ENCODE measurements at places on chromosomes 7 and 10.
A peak's percentile ranks its signal among the peaks of the same experiment; 100 is the strongest.

DNA sequence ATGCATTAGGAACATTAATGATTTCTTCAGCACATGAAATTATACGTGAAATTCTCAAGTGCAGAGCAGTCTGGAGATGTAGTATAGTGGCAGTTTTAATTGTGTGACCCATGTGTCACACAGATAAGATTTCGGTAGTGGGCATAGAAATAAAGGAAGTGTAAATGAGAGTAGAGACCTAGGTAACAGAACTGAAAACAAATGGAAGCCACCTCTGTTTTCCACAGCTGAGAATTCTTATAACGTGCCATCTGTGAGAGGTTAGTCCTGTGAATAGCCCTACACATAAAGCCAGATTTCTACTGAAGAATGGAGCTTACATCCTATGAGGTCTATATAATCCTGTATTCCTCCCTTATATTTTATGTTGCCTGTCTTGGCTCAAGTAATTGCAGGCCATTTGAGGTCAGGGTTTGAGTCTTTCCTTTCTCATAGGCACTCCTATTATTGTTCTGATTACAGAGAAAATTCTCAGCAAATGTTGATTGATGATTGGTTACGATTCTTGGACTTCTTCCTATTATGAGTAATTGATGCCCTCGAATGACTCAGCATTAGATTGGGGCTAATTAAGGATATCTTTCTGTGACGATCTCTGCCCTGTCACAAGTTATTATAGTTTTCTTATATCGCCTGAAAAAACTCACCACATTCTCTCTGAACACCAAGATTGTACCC lies 258.2 kb downstream of the KIF20B start:
- DNase-seq, result no peak

DNA sequence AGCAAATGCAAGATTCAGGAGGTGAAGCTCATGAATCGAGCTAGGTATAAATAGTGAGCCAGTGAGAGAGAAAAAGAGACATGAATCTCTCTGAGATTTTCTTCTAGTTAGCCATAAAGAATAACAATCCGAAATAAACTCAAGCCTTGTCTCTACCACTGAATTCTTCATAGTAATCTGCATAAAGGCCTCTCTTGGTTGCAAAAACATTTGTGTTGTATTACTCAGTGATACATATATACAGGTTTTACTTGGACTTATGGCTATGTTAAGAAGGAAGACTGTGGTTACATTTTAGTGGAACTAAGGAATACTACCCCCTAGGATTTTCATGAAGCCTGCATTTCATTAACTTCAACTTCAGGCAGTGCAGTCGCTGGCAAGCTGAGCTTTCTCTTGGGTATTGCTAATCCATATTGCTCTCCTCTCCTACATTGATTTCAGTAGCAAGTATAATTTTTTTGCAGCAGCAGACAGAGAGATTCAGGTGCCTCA lies 72.7 kb upstream of the TRIL start:
- DNase-seq, result no peak

GRCh38 chr7:56110611-56111010 lies 4.3 kb upstream of the CHCHD2 start:
- DNase-seq, result no peak

GRCh38 chr10:100983868-100984671 lies 3.2 kb downstream of the MRPL43 start:
- no peak for DNase-seq

GRCh38 chr7:120600607-120601006 lies 257.3 kb downstream of the TSPAN12 start:
- DNase-seq, result no peak

DNA sequence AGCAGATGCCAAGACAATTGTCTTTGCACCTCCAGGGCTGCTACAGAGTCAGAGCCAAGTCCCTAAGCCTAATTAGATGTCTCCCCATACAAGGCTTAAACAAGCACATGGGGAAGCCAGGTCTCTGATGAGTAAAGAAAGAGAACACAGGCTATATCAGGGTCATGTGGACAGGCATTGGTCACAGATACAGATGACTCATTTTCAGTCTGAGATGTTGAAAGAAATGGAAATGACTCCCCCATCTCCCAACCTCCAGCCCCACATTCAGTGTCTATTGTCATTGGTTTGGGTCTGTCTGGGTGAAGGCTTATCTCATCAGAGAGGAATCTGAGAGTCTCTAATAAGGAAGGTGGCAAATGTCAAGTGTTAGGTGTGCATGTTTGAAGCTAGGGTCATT lies 290.1 kb upstream of the KIAA1217 start:
- no peak for DNase-seq

GRCh38 chr10:65710306-65710705 lies 1215.5 kb upstream of the LRRTM3 start:
- DNase-seq, result no peak

- DNase-seq, result no peak
Observed at GRCh38 chr10:70188768-70189167, 18.5 kb upstream of the SAR1A start.

- DNase-seq, result peak; percentile 57
Observed at GRCh38 chr7:26199301-26200037, 1.1 kb downstream of the HNRNPA2B1 start.

DNA sequence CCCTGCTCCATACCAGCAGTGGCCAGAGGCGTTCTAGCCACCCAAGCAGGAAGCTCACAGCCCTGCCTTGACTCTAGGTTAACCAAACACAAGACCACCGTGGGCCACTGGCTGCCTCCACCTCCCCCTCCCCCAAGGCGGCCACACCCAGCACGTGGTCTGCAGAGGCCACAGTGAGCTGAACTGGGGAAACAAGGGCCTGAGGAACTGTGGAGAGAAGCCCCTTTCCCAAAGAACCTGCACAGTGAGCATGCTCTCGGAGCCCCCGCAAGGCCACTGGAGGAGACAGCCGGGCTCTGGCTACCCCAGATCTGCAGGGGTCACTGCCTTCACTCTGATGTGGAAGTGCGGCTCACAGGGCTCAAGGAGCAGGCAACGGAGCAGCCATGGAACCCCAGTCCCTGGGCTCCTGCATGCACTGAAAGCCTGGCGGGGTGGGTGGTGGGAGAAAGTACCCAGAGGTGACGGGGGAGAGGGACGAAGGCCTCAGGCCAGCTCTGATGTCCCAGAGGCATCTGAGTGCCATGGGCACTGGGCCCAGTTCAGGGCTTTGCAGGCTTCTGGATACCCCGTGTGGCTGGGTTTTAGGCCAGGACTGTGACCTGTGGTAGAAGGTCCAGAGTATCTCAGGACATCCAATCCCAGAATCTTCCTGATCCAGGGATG lies 189.2 kb downstream of the EBF3 start:
- DNase-seq, result no peak

DNA sequence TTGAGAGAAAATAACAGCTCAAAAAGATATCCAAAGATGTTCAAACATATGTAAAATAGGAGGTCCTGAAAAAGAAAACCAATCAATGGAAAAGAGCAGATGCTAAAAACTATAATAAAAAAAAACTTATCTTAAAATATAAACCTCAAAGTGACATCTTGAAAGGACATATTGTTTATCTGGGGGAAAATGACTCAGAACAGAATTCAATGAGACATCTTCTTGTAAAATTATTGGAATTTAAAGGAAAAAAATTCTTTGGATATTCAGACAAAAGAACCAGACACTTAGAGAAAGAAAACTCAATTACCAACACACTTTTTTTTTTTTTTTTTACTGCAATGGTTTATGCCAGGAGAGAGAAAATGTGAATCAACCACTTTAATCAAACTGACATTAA lies 58.9 kb downstream of the NAMPT start:
- no peak for DNase-seq

GRCh38 chr7:33511778-33512177 lies 382.4 kb downstream of the BBS9 start:
- no peak for DNase-seq

DNA sequence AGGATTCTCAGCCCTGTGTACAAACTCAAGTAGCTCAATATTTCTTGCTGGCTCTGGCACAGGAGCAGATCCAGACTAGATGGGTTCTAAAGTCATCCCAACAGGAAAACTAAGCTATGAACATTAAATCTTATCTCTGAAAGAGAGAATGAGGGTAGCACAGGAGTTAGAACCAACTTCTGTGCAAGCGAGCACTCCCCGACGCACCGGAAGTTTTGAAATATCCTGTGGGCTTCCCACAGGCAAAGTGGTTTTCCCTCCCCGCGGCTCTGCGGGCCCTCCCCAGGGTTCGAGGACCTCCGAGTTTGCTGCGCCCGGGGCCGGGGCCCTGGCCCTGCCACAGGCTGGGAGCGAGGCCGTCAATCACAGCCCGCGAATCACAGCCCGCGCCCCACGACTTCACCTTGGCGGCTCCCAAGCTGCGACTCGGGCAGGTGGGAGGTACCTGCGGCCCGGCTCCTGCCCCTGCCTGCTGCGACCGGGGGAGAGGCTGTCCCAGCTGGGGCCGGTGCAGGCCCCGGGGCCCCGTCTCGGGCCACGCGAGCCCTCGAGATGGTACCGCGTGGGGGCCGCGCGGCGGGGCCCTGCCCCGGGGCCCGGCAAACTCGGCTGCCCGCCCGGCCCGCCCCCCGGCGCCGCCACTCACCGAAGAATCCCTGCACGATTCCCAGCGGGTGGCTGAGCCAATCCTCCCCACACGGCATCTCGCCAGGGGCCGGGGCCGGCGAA lies 598 bp downstream of the MCMBP start:
- DNase-seq, result peak; percentile 34

- no peak for DNase-seq
Observed at GRCh38 chr7:91915401-91916050, 25.1 kb upstream of the AKAP9 start.

- no peak for DNase-seq
Observed at GRCh38 chr10:52644373-52645186, 128.0 kb downstream of the MBL2 start.

GRCh38 chr10:114822444-114823076 lies 980 bp downstream of the FHIP2A start:
- DNase-seq, result peak; percentile 10

GRCh38 chr10:114486938-114487814 lies 82.9 kb upstream of the AFAP1L2 start:
- no peak for DNase-seq

DNA sequence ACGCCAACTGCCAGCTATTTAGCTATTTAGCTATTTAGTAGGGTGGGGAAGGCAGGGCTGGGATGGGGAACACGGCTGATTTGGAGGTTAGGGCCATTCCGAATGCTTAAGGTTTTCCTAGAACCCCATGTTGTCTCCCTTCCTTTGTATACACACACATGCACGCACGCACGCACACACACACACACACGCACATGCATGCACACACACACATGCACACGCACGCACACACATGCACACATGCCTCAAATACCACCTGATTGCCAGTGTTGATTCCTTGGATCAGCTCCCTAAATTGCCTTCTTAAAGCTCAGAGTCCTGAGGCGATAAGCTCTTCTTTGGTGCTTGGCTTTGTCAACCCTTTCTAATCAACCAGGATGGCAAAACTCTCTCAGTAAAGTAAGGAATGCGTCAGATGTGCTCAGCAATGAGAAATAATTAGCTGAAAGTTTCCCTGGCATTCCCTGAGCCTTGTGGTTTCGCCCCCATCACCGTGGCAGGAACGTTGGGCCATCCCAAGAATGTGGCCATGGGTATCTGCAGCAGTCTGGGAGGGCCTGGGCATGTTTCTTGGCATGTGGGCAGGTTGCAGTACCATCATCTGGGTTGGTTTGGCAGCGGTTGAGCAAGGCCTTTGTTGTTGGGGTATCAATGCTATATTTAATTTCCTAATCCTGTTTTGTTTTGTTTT lies 305.6 kb downstream of the LRMDA start:
- no peak for DNase-seq

DNA sequence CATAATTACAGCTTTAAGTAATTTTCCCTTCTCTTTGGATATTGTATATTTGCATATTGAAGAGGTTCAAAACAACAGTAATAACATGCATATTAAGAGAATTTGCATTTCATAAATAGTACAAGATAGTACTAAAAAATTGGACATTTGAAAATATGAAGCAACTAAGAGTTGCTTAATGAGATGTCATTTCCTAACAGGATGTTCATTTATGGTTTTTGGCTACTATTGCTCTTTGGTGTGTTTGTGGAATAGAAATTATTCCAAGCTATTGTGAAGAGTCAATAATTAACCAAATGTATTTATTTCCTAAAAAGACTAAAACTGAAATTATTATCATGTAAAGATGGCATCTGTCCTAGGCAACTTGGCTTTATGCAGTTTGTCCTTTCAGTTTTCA lies 4.1 kb upstream of the SGCE start:
- no peak for DNase-seq

- no peak for DNase-seq
Observed at GRCh38 chr10:11810313-11810766, 12.8 kb upstream of the PROSER2 start.

DNA sequence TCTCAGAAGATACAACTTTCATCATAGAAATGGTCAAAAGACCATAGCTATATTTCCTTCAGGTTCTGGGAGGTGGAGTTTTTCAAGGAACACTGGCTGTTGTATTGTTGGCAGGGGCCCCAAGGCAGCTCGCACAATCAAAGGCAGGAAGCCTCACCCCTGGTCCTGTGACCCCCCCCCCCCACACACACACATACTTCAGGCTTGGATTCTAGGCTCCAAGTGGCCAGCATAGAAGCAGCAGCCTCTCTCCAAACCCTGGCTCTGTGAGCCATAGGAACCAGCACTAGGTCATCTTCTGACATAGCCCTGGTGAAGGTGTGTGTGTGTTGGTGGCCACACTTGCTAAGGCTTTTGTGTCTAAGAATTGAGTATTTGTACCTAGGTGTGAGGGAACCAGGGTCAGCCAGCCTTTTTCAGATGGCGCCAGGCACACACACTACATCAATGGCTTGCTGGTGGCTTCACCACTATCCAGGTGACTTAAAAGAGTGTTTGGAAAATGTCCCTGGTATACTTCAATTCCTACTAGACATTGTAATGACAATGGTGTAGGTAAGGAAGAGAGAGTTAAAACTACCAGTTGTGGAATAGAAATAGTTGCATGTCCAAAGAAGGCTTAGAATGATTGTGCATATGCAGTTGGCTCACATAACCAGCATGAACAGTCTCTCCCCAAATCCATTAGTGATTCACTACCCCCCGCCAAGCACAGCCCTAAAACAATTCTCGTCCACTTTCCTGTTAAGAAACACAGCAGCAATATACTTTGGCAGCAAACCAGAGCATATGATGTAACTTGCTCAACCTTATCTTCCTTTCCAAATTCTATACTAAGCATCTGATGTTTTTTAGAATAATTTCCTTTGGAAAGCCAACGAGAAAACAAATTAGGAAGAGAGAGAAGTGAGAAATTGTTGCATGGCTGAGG lies 91.3 kb downstream of the AVL9 start:
- no peak for DNase-seq

DNA sequence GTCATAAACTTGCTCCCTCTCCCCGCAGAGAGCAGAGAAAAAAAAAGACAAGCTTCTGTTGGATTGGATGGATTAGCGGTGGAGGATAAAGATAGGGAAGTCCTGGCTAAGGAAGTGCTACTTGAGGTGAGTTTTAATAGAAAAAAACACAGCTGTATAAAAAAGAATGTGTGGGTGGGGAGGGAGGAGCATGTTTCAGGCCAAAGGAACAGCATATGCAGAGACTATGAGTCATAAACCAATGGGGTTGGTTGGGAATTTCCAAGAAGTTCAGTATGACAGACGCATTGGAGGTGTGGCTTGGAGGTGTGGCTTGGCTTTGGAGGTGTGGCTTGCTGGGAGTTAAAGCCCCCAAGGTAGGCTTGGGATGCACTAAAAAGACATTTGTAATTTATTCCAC lies 103.0 kb upstream of the LSM8 start:
- no peak for DNase-seq

DNA sequence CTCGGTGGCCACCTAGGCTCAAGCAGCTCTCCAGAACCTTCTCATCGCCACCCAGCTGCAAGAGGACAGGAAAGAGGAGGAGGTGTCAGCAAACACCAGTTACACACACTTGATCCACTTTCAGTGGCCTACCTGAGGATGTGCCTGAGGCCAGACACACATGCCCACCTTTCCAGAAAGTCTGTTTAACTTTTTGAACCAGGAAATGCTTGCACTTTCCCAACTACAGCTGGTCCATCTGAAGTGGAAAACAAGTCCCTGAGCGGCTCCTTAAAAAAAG lies 15.7 kb upstream of the CYREN start:
- DNase-seq, result no peak
